ENCODE measurements at places on chromosomes 13 and 19.
A peak's percentile ranks its signal among the peaks of the same experiment; 100 is the strongest.

DNA sequence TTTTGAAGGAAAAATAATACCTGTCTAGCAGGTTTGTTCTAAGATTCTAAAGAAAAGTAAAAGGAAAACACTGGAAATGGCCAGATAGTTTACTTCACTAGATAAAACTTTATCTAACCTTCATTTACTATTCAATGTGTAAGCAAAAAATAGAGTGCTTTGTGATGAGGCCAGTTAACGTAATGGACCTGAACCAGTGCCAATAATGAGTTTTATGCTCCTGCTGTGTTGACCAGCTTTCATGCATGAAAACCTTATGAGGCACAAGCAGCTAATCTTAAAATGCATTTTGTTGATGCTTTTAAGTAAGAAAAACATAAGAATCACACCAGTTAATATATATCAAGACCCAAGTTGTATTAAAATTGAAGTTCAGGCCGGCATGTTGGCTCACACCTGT is 617.2 kb upstream of the GPC6 start:
- DNase-seq = no peak

DNA sequence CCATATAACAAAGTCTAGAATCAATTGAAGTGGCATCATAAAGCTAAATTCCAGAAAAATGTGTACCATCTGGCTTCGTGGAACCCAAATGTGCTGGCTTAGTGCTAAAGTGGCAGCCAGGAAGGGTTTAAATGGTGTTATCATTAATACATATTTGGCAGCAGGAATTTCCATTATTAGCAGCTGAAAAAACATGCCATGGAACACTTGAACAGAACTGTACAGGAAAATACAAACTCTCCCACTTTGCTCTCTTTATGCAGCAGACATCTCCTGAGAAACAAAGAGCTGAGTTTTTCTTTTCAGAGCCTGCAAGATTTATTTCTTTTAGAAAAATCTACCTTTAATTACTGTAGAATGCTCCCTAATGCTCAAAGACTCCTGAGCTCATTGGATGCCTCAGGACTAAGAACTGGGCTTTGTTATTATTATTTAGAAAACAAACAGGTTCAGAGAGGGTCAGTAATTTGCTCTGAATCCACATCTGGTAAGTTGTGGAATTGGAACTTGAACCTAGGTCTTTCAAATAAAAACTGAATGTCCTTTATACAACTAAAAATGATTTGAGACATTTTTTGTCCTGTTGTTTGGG is 179.0 kb downstream of the LACC1 start:
- DNase-seq = no peak

DNA sequence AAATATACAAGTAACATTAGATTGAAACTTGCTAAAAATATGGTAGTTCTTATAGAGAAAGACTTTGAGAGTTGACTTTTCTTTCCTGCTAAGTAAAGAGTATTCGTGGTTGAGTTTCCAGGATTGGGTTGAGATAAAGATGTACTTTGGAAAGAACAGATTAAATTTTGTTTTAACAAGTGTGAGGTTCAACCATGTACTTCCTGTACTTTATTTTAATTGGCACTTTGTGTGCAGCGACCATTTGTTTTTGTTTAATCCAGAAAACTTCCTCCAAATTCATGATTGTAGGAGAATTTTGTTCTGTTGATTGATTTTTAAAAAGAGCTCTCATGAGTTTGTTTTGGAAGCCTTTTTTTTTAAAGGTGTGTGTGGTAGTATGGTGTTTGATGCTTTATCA is 46.9 kb downstream of the PAN3 start:
- DNase-seq = no peak

DNA sequence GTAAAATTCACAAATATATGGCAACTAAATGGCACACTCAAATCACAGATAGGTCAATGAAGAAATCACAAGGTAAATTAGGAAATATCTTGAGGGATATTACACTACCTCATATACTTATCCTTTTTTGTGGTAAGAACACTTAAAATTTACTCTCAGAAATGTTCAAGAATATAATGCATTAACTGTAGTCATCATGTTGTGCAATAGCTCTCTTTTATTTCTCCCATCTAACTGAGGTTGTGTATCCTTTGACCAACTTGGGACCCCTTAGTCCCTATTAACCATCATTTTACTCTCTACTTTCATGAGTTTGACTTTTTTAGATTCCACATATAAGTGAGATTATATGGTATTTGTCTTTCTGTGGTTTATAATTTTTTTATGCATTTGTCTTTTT is 52.6 kb downstream of the WTIP start:
- no peak for DNase-seq

DNA sequence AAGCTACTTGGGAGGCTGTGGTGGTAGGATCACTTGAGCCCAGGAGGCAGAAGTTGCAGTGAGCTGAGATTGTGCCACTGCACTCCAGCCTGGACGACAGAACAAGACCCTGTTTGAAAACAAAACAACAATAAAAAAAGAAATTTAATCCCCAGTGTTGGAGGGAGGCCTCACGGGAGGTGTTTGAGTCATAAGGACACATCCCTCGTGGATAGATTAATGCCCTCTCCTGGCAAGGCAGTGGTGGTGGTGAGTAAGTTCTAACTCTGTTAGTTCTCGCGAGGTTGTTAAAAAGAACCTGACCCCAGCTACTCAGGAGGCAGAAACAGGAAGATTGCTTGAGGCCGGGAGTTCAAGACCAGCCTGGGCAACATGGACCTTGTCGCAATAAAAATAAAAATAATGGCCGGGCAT is 27.6 kb upstream of the SIN3B start:
- DNase-seq = no peak

- DNase-seq = no peak
Measured at GRCh38 chr13:106029676-106030290, 505.7 kb downstream of the EFNB2 start.

- no peak for DNase-seq
Measured at GRCh38 chr19:56856822-56857221, 16.3 kb upstream of the PEG3 start.

DNA sequence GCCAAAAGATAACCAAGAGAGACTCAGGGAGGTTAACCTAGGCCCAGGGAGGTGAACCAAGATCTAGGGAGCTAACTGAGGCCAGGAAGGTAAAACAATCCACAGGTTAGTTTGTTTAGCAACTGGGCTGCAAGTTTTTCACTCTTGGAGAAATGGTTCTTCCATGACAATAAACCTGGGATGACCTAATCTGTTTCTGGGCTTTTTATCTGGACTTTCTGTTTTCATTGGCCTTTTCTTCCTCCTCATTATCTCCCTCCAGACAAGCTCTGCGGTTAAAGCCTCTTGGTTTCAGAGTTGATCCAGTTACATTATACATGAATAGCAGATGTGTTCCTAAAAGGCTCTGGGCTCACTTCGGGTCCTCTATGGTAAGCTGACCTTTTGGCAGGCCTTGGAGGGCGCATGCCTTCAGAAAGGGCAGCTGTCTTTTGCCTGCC is 44.2 kb downstream of the PCDH8 start:
- DNase-seq = no peak

GRCh38 chr13:110652231-110652730 is 36.9 kb downstream of the NAXD start:
- no peak for DNase-seq

DNA sequence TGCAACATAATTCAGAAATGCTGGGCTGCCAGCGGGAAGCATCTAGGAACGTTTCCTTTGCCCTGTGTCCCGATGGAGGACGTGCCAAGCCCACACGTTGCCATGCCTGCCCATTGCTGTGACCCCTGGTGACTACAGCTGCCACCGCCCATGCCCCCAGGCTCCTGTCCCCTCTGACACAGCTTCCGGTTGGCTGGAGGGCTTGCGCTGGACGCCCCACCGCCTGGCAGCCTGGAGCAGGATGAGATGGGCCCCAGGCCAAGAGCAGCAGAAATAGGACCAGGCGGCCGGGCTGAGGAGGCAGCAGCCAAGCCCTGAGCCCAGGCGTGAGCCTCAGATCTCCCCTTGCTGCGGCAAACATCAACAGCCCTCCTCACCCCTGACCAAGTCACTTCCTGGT is 125.9 kb downstream of the COL4A2 start:
- no peak for DNase-seq

DNA sequence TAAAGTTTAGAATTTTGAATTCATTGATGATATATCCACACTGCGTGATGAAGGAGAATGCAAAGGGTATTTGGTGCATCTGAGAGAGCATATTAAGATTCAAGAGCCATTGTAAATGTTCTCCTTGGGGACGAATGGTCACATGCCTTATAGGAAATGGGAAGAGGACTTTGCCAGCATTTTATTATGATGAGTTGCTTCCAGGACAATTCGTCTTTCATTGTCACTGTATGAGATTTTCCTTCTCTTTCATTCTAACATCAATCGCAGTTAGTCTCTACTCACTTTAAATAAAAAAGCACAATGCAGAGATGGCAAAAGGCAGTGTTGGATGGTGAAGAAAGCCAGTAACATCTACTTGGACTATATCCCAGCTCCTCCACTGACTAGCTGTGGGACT is 21.4 kb downstream of the WDFY2 start:
- no peak for DNase-seq

GRCh38 chr13:89806594-89806993 is 1540.9 kb upstream of the MIR17HG start:
- DNase-seq = no peak

DNA sequence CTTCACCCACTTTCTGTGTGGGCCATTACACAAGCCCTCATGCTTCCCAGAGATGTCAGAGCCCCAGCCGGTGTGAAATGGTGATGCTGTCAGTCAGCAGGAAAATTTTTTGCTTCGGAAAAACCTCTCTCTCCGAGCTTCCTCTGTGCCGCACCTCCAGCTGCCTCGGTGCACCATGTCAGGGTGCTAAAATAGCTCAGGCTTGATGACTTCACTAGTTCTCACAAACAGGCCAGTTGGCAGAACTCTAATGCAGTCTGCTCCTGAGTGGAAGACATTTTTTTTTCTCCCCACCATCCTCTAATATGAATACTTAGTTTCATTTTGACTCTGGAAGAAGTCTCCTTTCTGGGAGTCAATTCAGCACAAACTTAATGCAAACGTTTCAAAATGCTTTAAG is 71.3 kb downstream of the KLF12 start:
- peak; percentile 1 for DNase-seq

- no peak for DNase-seq
Measured at GRCh38 chr19:6779206-6779605, 6.7 kb downstream of the VAV1 start.

GRCh38 chr19:38696729-38697055 is 47.6 kb downstream of the CAPN12 start:
- no peak for DNase-seq

GRCh38 chr19:48913114-48913889 is 13.2 kb downstream of the NUCB1 start:
- no peak for DNase-seq

DNA sequence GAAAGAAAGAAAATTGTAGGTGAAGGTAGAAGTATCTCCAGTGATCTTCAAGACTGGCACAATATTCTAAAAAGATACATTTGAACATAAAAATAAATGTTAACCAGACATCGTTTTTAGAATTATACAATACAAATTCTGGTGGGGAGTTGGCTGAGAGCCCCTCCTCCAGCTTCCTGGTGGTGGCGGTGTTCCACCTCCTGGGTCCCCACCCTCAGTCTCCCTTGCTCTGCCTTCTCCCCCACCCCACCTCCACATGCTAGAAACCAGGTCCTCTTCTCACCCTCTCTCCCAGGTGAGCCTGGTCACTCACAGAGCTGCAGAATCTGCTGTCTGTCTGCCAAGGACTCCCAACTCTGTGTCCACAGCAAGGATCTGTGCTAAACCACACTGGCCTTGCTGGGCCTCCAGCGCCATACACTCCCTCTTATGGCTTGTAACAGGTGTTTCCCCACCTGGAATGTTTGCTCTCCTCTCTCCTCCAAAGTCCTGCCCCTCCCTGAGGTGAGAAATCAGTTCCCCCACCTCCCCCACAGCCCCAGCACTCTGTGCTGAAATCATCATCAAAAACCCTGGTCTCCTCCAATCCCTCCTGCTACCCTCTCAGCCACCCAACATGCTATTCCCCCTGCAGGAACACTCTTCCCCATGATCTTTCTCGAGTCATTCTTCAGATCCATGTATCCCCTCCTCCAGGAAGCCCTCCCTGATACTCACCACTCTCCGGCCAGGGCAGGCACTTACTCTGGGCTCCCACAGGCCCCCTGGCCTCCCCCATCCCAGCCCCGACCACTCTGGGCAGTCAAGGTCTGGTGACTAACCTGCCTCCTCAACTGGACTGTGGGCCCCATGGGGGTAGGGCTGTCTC is 20.5 kb upstream of the CYP2S1 start:
- DNase-seq = no peak
